T-helper 17 cell (primary cell): ENCODE measurements at places on chromosomes 6 and 20.

DNA sequence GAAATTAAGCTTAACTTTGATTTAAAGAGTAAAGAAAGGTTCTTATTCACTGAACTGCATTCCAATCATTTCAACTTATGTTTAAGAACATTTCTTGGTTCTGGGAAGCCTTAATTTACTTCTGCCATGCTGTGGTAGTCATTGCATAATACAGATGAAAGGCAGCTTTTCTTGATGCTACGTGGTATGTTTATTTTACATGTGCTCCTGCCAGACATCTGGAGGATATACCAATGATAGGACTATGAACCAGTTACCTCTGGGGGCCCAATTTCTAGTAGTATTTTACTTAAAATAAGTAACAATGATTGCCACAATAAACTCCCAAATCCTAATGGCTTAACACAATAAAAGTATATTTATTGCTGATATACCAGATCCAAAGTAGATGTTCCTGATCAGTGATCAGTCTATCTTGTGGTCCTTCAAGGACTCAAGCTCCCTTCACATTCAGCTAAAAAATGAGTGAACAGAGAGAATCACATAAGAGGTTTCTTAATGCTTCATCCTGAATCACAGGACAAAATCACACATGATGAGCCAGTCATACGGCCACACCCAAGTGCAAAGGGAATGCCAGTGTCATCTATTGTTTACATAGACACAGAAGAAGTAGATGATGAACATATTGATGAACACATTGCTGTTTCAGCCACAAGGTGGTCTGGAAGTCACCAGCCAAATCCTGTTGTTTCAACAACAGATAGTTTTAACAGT is 56.5 kb upstream of the CCN2 start:
- H3K36me3 ChIP-seq: no peaks in the 10 kb centered on the region
- no peaks in the 10 kb centered on the region for H3K27me3 ChIP-seq
- no peaks in the 10 kb centered on the region for H3K4me1 ChIP-seq
- no peak for DNase-seq

GRCh38 chr6:20575125-20575524 is 40.9 kb downstream of the CDKAL1 start:
- H3K27ac ChIP-seq: no peak overlapping the region
- no peak for DNase-seq
- H3K4me3 ChIP-seq: no peak overlapping the region

DNA sequence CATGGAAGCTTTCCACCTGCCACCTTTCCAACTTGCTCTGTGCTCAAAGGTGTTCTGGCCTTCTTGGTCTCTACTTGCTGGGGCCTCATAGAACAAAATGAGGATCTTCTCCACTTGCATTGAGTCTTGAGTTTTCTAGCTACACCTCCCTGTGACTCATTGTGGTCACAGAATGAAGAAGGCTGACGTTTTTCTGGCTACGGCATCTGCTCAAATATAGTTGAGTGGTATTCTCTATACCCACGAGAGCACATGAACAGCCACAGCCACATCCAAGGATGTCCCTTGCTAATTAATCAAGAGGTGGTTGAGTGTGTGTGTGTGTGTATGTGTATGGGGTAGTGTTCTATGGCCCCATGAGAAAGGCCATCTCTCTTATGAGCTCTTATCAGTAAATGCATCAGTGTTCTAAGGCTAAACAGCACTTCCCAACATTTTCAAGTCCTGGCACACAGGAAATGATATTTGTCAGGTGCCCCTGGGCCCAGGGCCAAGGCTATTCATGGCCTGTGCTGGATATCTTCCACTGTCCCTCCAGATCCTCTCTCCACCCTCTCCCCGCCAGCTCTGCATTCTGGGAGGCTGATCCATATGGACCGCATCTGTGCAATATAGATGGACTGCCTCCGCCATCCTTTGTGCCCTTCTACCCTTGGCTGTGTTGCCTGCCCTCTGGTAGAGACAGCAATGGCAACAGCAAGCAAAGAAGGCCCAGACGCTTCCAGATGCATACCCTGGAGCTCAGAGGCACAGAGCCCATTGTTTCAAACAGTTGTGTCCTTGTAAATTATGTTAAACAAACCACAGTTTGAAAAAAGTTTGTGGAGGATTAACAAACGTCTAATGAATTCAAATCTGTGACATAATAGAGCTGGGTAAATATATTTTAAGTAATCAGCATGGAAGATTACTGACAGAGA is 150.2 kb downstream of the LRFN2 start:
- no peaks in the 10 kb centered on the region for H3K36me3 ChIP-seq
- no peak overlapping the region for H3K4me3 ChIP-seq
- H3K4me1 ChIP-seq: peaks cover 8% of the 10 kb centered on the region
- peaks cover 19% of the 10 kb centered on the region for H3K27me3 ChIP-seq
- no peak overlapping the region for H3K27ac ChIP-seq

DNA sequence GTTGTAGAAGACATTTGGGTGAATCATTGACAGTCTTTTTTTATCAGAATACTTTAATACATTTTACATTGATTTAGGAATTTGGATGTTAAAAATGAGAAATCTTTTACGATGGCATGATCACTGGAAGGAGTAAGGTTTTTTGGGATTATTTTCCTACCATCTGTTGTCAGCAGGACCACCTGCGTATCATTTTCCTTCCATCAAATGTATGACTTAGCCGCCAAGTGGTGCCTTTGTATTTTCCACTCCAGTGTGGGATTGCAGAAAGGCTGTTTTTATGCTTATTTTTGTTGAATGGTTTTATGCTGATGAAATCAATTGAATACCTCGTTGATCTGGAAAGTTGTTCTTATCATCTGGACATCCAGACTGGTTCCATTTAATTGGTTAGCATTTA is 35.8 kb downstream of the AKAP12 start:
- H3K4me1 ChIP-seq: peaks cover 2% of the 10 kb centered on the region
- H3K36me3 ChIP-seq: no peaks in the 10 kb centered on the region

GRCh38 chr6:110270165-110270564 is 88.0 kb downstream of the METTL24 start:
- no peak overlapping the region for H3K4me3 ChIP-seq
- H3K36me3 ChIP-seq: no peaks in the 10 kb centered on the region

DNA sequence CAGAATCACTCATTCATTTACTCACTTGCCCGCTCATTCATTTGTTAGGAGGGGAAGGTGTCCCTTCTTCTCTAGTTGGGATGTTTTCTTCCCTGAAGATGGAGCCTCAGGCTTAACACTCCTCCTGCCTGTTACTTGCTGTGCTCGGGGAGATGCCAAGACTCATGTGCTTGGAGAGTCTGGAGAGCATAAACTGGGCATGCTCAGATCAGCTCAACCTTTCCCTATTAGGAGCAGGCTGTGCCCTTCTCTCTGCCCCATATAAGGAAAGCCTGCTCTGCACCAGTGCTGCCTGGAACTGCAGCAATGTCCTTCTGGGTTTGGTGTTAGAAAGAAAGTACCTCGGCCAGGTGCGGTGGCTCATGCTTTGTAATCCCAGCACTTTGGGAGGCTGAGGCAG is 18.0 kb upstream of the UBE2V1 start:
- no peak for DNase-seq
- no peak overlapping the region for H3K27ac ChIP-seq
- no peaks in the 10 kb centered on the region for H3K27me3 ChIP-seq
- peaks cover 6% of the 10 kb centered on the region for H3K36me3 ChIP-seq

DNA sequence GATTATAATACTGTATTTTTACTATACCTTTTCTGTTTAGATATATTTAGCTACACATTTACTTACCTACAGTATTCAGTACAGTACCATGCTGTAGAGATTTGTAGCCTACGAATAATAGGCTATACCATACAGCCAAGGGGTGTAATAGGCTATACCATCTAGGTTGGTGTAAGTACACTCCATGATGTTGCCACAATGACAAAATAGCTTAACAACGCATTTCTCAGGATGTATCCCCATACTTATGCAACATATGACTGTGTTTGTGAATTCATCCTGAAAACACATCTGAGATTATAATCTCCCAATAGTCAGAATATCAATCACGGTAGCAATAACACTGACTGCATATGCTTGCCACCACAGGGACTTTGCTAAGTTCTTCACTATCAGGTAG is 20.7 kb downstream of the B4GALT5 start:
- H3K27ac ChIP-seq: no peak overlapping the region
- no peaks in the 10 kb centered on the region for H3K27me3 ChIP-seq
- H3K36me3 ChIP-seq: no peaks in the 10 kb centered on the region
- no peak for DNase-seq

- peaks cover 5% of the 10 kb centered on the region for H3K36me3 ChIP-seq
- H3K27ac ChIP-seq: no peak overlapping the region
- no peak overlapping the region for H3K4me3 ChIP-seq
Observed at GRCh38 chr20:59825563-59825920, 107.9 kb downstream of the SYCP2 start.

- no peaks in the 10 kb centered on the region for H3K27me3 ChIP-seq
- H3K36me3 ChIP-seq: no peaks in the 10 kb centered on the region
- no peak overlapping the region for H3K4me3 ChIP-seq
- peaks cover 3% of the 10 kb centered on the region for H3K4me1 ChIP-seq
Observed at GRCh38 chr6:117498159-117498558, 15.7 kb downstream of the DCBLD1 start.

DNA sequence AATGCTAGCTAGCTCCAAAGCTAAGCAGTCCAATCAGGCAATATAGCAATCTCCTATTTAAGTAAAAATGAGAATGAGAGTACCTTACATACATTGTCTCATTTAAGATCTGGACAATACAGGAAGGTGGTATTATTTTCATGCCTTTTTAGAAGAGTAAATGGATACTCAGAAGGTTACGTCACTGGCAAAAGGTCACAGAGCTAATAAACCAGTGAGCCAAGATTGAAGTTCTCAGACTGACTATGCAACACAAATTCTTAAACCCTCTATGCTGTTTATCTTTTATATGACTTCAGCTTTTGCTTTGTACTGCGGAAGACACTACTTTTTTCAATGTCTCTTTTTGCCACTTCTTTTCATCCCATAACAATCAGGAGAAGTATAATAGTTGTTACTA is 135.2 kb upstream of the PRL start:
- no peak overlapping the region for H3K4me3 ChIP-seq
- H3K4me1 ChIP-seq: no peaks in the 10 kb centered on the region
- no peaks in the 10 kb centered on the region for H3K27me3 ChIP-seq
- no peaks in the 10 kb centered on the region for H3K36me3 ChIP-seq

DNA sequence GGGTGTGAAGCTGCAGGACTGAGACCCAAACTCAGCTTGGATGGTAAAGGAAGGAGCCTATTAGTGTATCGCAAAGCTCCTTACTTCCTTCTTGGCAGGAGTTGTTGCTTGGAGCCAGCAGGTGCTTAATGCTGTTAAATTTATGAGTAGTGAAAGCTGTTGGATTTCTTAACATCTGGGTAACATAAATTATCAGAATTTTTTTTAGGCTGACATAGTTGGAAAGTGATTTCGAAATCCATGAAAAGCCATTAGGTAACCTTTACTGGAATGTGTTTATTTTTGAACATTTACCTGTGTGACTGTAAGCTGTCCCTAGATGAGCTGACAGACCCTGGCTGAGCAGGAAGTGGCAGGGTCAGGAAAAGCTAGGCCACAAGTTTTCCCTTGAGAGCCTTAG is 470.4 kb upstream of the SLC35B3 start:
- no peaks in the 10 kb centered on the region for H3K27me3 ChIP-seq
- no peak overlapping the region for H3K4me3 ChIP-seq
- no peaks in the 10 kb centered on the region for H3K36me3 ChIP-seq
- H3K4me1 ChIP-seq: no peaks in the 10 kb centered on the region

GRCh38 chr20:8757146-8757545 is 311.7 kb upstream of the PLCB4 start:
- H3K4me3 ChIP-seq: no peak overlapping the region
- no peak for DNase-seq
- H3K36me3 ChIP-seq: no peaks in the 10 kb centered on the region

DNA sequence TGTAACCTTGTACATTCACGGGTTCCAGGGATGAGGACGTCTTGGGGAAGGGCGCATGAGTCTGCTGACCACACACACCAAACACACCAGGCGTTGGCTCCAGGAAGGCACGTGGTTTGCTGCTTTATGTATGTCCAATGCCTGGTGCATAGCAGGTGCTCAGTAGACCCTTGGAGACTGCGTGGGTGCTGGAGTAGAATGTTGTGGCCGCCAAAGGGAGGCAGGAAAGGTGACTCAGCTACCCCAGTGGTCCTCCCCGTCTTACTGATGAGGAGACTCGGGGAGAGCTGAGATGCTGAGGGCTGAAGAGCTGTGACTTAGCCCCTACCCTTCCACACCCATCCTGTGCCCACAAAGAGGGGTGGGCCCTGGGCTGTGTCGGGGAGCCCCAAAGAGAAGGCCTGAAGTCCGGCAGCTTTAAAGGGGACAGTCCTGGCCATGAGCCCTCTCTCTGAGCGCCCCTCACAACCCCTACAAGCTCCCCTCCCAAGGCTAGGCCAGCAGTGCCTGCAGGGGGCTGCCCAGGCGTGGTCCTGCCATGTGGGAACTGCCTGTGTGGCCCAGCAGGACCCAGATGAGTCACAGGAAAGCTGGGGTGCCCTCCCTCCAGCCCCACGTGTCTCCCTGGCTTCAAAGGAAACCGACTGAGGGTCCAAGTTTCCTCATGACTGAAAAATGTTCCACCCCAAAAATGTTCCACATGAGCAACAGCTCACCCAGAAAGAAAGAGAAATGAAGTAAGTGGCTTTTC is 28.0 kb upstream of the PTGIS start:
- peak overlapping the region; percentile 65 for H3K4me3 ChIP-seq
- H3K36me3 ChIP-seq: no peaks in the 10 kb centered on the region
- H3K27ac ChIP-seq: peak overlapping the region; percentile 84
- peaks cover 35% of the 10 kb centered on the region for H3K4me1 ChIP-seq

- peaks cover 4% of the 10 kb centered on the region for H3K36me3 ChIP-seq
- H3K4me3 ChIP-seq: no peak overlapping the region
- no peak overlapping the region for H3K27ac ChIP-seq
- H3K4me1 ChIP-seq: peaks cover 2% of the 10 kb centered on the region
- peaks cover 30% of the 10 kb centered on the region for H3K27me3 ChIP-seq
Observed at GRCh38 chr20:38231531-38232121, 28.9 kb downstream of the KIAA1755 start.

- peak overlapping the region; percentile 99 for H3K27ac ChIP-seq
- no peaks in the 10 kb centered on the region for H3K27me3 ChIP-seq
- no peak for DNase-seq
- H3K4me1 ChIP-seq: peaks cover 61% of the 10 kb centered on the region
Observed at GRCh38 chr6:30211899-30212298, 1.3 kb downstream of the TRIM26 start.

DNA sequence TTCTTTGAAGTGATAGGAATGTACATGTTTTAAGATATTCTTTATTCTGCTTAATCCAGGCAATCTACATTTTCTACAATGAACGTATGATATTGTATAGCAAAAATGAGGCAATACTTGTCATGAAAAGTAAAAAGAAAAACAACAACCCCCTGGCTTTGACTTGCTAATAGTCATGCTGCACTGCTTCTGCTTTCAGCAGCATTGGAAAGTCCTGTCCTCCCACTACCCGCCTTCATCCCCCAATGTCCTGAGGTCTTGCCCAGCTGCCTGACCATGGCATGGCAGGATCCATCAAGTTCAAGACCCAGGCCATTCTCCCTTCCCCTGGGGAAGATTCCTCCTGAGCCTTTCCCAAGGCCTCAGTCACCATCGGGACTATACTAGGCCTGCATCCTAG is 156.5 kb downstream of the SH3BGRL2 start:
- DNase-seq: no peak
- no peak overlapping the region for H3K4me3 ChIP-seq
- H3K27me3 ChIP-seq: peaks cover 19% of the 10 kb centered on the region
- H3K4me1 ChIP-seq: no peaks in the 10 kb centered on the region

GRCh38 chr20:13852306-13852705 is 67.5 kb downstream of the NDUFAF5 start:
- H3K4me1 ChIP-seq: no peaks in the 10 kb centered on the region
- H3K4me3 ChIP-seq: no peak overlapping the region
- no peaks in the 10 kb centered on the region for H3K36me3 ChIP-seq
- DNase-seq: no peak
